Activated CD8-positive, alpha-beta memory T cell treated with anti-CD3 and anti-CD28 coated beads for 36 hours (primary cell): ENCODE measurements at places on chromosomes 4 and X. TPM values are rescaled to one million over a fixed set of nuclear protein-coding genes. Genes with fewer than 3 reads are reported as not detected.

The DCLK2 gene
- not detected for total RNA-seq

The FGFR3 gene
- 0.08 TPM for total RNA-seq

The HPSE gene
- total RNA-seq, result 7.6 TPM

The PCDH7 gene
- not detected for total RNA-seq

The S100G gene
- not detected for total RNA-seq

The OTC gene
- not detected for total RNA-seq

The ARMCX5 gene
- total RNA-seq, result 8.1 TPM

The TIGD2 gene
- 2.9 TPM for total RNA-seq

The LNX1 gene
- total RNA-seq, result not detected

The LONRF3 gene
- 2.3 TPM for total RNA-seq

The CT45A6 gene
- total RNA-seq, result not detected

The CDKN2AIP gene
- 25.2 TPM for total RNA-seq

The F8A3 gene
- total RNA-seq, result 10.4 TPM

The SLC26A1 gene
- total RNA-seq, result not detected

The PDCL2 gene
- total RNA-seq, result not detected

The ADH1A gene
- not detected for total RNA-seq

The INPP4B gene
- total RNA-seq, result 44.0 TPM

The TREX2 gene
- 1.9 TPM for total RNA-seq

The CISD2 gene
- total RNA-seq, result 43.0 TPM

The C4orf46 gene
- total RNA-seq, result 20.6 TPM

The SMIM9 gene
- not detected for total RNA-seq

The PABPC4L gene
- total RNA-seq, result not detected

The GATA1 gene
- total RNA-seq, result not detected

The REPS2 gene
- total RNA-seq, result not detected

The RRAGB gene
- total RNA-seq, result 5.3 TPM

The SPATA4 gene
- total RNA-seq, result not detected
